KBM-7 (cell line): ENCODE measurements at places on chromosomes 2 and 18.

- DNase-seq = no peak
Measured at GRCh38 chr2:201854221-201854801, 48.0 kb downstream of the CDK15 start.

DNA sequence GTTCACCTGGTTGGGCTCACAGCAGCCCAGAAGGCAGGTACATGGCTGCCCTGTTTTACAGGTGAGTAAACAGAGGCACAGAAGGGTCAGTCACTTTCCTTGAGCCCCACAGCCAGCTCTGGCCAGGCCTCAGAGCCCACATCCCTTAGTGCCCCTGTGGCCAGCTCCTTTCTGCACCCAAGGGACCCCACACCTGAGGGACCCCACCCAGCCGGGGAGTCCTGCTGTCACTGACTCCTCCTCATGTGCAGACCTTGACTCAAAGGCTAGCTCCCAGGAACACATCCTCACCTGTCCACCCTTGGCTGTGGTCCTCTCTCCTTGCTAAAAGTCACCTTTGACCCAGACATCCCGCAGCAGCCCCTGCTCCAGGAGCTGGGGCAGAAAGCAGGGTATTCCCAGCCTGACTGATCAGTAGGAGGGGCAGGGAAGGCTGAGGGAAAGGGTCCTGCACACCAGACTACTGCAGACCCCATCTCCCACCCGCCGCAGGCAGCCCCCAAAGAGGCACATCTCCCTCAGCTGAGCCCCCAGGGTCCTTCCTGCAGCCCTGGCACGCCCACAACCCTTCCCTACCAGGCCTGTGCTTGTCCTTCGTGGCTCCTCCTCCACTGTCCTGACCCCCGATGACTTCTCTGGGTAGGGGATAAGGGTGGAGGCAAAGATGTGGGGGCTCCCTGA is 9.8 kb upstream of the ARHGEF4 start:
- no peak for DNase-seq

GRCh38 chr2:99544608-99545007 is 54.8 kb upstream of the REV1 start:
- DNase-seq = no peak

DNA sequence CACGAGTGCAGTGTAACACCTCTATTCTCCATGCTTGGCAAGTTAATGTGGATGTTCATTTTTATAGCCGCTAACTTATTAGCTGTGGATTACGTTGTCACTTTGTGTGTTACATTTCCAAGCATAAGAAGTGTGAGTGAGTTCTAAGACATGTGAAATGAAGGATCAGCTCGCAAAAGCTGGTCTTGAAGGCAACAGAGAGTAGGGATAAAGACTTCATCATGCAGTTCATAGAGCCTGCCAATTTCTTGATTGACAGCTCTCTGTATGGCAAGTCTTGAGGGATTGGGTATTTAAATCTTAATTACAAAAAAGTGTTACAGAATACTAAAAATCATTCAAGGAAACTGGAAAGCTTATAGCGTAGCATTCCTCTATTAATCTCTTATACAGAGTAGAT is 25.8 kb upstream of the DPP4 start:
- no peak for DNase-seq

GRCh38 chr2:98882971-98883779 is 52.9 kb downstream of the CRACDL start:
- DNase-seq = no peak

DNA sequence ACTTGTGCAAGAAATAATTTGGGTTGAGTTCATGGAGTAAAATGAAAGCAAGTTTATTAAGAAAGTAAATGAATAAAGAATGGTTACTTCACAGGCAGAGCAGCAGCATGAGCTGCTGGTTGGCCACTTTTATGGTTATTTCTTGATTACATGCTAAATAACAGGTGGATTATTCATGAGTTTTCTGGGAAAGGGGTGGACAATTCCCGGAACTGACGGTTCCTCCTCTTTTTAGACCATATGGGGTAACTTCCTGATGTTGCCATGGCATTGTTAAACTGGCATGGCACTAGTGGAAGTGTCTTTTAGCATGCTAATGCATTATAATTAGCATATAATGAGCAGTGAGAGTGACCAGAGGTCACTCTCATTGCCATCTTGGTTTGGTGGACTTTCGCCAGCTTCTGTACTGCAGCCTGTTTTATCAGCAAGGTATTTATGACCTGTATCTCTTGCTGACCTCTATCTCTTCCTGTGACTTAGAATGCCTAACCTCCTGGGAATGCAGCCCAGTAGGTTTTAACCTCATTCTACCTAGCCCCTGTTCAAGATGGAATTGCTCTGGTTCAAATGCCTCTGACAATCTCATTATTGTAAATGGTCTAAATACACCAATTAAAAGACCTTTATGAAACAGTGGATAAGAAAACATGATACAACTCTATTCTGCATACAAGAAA is 114.1 kb upstream of the FIGN start:
- DNase-seq = no peak

DNA sequence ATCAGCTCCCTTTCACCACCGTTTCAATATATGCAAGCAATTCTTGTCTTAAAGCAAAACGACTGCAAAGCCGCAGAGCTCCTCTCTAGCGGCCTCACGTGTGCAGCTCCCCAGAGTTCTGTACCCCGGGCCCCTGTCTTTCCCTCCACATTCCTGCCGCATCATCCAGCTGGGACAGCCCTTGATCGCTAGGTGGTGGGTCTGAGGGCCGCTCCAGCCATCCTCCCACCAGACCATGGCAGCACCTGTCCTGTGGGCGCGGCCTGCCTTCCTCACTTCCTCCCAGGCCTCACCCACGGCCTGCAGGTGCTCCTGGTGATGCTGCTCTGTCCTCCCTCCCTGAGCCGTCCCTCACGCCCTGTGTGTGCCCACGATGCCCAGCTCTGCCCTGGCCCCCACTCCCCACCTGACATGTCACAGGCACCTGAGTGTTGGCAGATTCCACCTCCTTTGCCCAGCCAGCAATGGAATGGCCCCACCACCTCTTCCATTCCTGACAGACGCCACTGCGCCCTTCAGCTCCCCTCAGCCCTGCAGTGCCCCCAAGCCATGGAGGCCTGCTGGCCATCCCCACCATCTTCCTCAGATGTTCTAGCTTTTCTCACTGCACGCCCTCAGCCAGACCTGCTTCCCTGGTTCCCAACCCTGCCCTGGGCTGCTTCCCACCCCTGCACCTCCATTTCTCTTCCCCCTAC is 15.3 kb upstream of the ALLC start:
- DNase-seq = no peak

GRCh38 chr2:152236191-152236925 is 60.8 kb upstream of the STAM2 start:
- DNase-seq = no peak

DNA sequence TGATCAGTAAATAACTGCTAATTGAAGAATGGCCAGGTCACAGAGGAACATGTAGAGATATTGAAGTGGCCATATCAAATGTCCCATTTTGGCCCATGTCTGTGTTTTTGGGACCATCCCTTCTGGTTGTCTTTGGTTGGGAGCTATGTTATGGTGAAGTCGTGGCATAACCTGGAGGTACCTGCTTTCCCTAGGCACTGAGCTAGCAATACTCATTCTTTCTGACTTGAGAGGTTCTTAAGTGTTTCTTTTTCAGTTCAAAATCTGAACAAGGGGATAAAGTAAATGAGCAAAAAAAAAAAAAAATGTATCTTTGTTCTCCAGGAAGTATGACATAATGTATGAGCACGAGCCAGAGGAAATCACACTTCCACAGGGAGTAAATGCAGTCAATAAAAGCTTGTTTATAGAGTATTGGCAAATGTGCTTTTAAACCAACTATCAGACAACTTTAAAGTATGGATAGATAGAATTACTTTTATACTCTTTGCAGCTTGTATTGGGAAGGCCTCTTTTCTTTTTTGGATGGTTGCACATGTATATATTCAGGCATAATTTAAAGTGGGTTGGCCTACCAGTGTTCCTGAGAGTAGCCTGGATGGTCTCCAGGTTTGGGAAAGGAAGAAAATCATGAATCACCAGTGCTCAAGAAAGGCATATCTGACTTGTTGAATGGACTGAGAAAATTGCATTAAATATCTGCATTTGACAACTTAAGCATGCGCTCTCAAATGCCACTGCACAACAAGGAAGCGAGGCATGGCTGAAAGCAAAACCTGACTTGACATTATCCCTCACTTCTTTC is 125.0 kb downstream of the SPHKAP start:
- no peak for DNase-seq

DNA sequence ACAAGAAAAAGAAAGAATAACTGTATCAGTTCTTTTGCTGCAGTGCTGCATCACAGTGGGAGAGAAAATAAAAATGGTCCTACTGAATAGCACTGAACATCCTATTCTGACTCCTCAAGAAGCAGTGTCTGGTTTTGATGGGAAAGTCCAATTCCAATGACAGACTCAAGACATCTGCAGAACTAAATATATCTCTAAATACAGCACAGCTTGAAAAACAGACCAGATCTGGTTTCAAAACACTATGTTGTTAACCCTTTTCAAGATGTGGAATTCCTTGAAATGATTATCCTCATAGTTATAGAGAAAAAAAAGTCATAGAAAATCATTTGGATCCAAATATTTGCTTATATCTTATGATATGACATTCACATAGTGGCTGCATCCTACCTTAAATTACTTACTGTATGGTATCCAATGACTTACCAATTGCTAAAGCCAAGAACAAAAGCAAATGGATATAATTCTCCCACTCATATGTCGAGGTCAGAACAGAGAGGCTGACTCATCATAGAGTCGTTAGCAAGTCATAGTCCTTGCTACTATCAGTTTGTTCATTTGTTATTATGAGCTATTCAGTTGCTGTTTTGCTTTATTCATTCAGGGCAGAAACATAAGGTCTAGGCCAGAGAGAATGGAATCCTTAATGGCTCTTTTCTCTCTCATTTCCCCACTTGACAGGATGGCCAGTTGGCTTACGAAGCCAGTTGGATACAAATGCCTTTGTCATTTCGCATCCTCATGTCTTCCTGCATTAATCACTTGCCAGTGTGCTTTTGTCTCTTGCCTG is 62.5 kb upstream of the ACVR2A start:
- no peak for DNase-seq

DNA sequence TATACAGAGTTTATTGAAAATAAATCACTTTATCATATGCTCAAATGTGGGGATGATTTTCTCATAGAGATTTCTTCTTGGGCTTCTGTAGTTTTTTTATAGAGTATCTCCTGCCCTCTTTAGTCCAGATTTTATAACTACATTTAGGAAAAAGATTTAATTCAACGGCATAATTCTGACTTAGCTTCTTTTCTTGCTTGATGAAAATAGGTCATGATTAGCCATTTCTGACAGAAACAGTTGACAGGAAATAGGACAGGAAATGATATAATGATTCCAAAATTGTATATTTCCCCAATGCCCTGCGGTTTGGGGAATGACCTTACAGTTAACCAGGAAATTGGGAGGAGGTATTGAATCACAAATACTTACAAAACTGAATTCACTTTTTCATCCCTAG is 1531.9 kb upstream of the ACVR2A start:
- DNase-seq = peak; percentile 28

GRCh38 chr2:172137109-172137508 is 34.4 kb upstream of the DLX2 start:
- DNase-seq = no peak

DNA sequence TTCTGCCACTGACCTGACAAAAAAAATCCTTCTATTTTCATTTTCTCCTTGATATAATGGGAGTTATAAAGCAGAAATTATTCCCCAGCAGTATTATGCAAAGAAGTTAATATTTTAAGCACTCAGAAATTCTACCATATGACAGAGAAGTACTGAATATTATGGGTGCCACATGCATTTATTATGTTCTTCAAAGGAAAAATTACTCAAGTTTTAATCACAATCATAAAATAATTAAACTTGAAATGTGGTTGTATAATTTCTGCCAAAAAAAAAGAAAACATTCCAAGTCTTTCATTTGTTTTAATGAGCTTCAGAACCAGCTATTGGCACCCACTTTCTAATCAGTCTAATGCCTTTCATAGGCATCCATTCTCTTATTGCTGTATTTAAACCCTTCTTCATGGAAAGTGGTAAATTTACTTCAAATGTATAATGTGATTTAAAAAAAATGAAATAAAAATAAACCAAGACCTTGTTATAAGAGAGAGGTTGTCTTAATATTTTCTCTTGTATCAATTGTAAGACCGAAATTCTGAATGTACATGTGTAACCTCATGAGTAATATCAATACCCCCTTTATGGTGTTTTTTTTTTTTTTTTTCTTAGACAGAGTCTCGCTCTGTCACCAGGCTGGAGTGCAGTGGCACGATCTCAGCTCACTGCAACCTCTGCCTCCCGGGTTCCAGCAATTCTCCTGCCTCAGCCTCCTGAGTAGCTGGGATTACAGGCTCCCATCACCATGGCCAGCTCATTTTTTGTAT is 302.3 kb downstream of the IRS1 start:
- no peak for DNase-seq

- DNase-seq = no peak
Measured at GRCh38 chr2:182144776-182145165, 159.1 kb downstream of the PPP1R1C start.
